DMS153 (cell line): ENCODE measurements at places on chromosomes 5 and 9.

- no peak for DNase-seq
Measured at GRCh38 chr9:80143899-80144298, 572.1 kb downstream of the TLE4 start.

GRCh38 chr5:73911761-73912393 is 285.9 kb downstream of the ARHGEF28 start:
- no peak for DNase-seq

GRCh38 chr5:3116366-3116765 is 364.9 kb upstream of the IRX2 start:
- no peak for DNase-seq

DNA sequence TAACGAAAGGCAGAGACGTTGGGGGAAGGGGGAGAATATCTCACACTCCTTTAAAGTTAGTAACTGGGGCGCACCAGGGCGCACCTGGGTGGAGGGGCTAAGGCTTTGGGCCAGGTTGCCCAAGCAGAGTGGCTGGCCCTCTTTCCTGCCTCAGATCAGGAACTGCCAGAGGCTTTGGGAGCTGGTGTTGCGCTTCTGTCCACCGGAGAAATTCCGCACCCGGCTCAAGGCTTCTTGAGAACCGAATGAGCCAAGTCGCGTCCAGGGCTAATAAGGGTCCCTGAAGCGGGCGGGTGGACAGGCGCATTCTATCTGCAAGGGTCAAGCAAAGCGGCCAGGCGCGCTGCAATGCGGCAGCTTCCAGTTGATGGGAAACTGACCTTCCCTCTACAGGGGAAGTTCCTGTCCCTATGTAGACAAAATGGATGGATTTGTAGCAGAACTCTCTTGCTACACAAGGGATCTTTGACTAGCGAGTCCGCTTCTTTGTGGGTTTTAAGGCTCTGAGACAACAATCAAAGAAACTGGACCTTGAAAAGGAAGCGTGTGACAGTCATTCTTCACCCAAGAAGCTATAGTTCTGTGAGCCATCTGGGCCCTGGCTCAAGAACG is 5.5 kb downstream of the PAX5 start:
- no peak for DNase-seq

DNA sequence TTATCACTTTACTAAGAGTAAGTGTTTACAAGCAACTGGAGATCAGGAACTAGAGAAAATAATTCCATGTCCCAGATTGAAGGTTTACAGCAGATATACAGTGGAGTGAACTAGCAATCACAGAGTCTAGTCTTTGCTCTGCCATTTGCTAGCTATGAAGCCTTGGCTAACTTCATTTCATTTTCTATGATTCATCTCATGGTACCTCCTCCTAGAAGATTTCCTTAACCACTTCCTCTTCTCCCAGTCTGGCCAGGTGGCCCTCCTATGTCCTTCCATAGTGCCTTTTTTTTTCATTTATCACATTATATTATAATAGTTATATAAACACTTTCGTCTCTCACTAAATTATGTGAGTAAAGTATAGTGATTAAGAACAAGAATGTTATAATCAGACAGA is 52.1 kb downstream of the GRIA1 start:
- DNase-seq: no peak

DNA sequence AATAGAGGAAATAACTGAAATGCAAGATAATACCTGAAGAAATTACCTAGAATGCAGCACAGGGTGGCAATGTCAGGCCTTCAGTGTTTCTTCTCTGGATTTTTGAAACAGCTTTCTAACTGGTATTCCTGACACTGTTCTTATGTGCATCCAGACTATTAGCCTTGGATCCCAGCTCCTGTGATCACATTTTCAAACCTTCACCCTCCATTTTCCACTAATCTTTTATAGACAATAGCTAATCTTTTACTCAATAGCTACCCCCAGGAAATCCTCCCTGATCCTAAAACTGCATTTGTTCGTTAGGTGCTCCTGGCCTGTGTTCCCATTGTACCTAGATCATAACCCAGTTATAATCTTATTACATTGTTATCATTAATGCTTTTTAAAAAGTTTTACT is 101.5 kb upstream of the DHFR start:
- no peak for DNase-seq
